CD4-positive, alpha-beta T cell (primary cell): ENCODE measurements at places on chromosomes 4 and X. TPM values are rescaled to one million over a fixed set of nuclear protein-coding genes. Genes with fewer than 3 reads are reported as not detected.

The GAB3 gene
- 3.4 TPM for total RNA-seq

The F11 gene
- total RNA-seq, result not detected

The DLG3 gene
- 9.0 TPM for total RNA-seq

The MECP2 gene
- total RNA-seq, result 133 TPM

The EFHC2 gene
- total RNA-seq, result 2.7 TPM

The RPS6KA6 gene
- total RNA-seq, result not detected

The MFAP3L gene
- total RNA-seq, result 1.3 TPM

The UGT2B17 gene
- total RNA-seq, result not detected

The SMR3B gene
- total RNA-seq, result not detected

The HPGDS gene
- total RNA-seq, result not detected

The TEX11 gene
- total RNA-seq, result not detected

The SLC38A5 gene
- total RNA-seq, result 8.3 TPM

The TMPRSS11D gene
- total RNA-seq, result not detected

- no peak for DNase-seq
Measured at GRCh38 chr4:129369361-129370010, 273.5 kb downstream of the C4orf33 start.

DNA sequence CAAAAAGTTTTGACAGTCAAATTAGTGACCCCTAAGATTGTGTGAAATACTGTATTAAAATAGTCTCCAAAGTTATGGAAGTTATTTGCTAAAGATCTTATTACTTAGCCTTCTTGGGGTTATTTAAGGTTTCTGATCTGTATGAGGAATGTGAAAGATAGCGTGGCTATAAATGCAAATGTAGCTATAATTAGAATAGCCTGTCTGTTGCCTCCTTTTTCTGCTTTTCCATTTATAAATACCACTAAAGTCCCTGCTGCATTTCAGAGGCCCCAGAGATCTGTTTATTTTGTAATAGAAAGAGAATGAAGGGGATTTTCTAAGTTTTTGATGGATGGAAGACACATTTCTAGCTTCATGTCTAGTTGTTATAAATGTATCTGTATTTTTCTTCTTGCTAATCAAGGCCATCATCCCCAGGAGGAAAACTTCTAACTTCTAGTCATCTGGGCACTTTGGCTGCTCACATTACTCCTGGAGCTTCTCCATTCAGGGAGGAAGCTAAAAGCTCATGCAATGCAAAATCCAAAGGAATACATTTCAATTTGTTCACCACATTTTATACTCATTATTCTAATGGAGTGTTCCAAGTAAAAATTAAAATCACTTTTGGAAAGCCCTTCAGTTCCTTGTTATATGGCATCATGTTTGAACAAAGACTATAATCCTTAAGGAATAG is 73.9 kb downstream of the INTS12 start:
- no peak for DNase-seq

GRCh38 chrX:11375614-11376119 is 82.5 kb downstream of the AMELX start:
- no peak for DNase-seq

DNA sequence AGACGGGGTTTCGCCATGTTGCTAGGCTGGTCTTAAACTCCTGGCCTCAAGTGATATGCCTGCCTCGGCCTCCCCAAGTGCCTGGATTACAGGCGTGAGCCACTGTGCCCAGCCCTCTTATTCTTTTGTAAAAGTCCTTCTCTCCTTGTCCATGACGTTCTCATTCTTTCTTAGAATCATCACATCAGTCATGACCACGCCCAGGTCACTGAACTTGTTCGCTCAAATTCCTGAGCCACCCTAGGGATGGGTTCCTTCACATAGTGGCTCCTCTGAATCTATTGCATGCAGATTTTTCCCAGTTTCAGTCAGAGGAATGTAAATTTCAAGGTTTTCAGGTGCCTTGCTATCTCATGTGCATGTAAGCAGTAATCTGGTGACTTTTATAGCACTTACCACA is 15.7 kb downstream of the JADE1 start:
- DNase-seq, result no peak

- no peak for DNase-seq
Measured at GRCh38 chr4:40046311-40046980, 10.2 kb upstream of the N4BP2 start.

GRCh38 chrX:56978172-56978571 is 17.2 kb downstream of the SPIN3 start:
- peak; percentile 25 for DNase-seq

- no peak for DNase-seq
Measured at GRCh38 chr4:153472122-153473037, 6.2 kb downstream of the TMEM131L start.

DNA sequence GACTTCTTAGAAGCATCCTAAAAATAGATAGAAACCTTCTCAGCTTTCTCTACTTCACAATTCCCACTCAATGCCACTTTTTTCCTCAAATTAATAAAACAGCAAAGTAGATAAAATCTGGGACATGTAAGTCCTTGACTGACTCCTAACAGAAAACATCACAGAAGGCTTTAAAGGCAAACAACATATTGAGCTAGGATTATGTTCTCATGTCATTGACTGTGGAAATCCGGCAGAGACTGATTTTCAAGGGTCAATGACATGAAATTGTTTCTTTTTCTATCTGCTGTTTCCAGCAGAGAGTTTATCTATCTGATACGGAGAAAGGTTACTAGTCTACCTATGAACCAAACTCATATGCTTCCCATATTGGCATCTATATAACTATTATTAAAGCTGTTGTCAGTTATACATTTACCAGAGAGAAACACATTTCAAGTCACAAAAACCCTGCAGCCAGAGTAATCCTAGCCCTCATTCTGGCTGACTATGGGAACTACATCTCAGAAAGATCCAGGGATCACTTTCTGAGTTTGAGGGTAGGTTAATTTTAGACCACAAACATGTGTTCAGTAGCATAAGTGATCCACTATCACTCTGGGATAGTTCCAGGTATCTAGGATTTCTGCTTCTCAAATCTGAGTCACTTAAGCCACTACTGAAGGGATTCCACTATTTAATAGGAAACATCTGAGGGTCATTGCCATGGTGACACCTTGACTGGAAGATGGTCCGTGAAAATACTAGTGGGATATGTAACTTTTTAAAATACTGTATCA is 147.6 kb downstream of the PPP3CA start:
- no peak for DNase-seq

- no peak for DNase-seq
Measured at GRCh38 chr4:156946516-156947424, 24.8 kb downstream of the PDGFC start.

GRCh38 chr4:173211222-173211621 is 42.6 kb downstream of the GALNT7 start:
- no peak for DNase-seq

GRCh38 chrX:30577362-30577991 is at the start of gene TASL:
Gene TASL (minus strand): TSS chrX:30577766. CDS start chrX:30560355, 17,411 bp downstream.
- no peak for DNase-seq

DNA sequence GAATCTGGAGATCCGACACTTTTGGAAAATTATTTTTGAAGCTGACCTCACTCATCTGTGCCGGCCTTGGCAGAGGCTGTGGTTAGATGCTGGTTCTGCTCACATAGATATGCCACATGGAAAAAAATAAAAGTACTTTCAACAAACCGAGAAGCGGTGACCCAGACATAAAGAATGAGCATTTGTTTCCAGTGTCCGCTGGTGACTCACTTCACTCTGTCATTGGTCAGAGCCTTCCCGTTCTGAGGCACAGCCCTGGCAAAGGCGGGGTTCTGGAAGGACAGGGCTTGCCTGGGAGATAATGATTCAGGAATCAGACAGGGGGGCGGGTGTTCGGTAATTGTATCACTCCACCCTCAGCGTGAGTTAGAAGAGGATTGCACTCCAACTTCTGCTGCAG is 172.4 kb upstream of the MXRA5 start:
- DNase-seq, result no peak

DNA sequence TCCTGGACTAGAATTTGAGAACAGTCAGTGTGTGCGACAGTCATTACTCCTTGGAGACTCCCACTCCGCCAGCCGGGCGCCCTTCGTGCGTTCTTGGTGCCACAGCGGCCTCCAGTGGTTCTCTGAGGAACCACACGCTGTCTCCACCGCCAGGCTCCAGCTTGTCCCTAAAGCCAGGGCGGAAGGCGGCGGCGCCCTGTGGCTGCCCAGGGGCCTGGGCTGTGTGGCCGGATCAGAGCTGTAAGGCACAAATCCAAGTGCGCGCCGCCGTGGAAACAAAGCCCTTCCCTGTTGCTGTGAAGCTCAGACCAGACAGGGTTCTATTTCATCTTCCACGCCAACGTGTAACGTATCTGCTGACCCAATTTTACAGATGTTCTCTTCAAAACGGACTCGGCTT is 34.2 kb downstream of the IDS start:
- DNase-seq, result peak; percentile 45

DNA sequence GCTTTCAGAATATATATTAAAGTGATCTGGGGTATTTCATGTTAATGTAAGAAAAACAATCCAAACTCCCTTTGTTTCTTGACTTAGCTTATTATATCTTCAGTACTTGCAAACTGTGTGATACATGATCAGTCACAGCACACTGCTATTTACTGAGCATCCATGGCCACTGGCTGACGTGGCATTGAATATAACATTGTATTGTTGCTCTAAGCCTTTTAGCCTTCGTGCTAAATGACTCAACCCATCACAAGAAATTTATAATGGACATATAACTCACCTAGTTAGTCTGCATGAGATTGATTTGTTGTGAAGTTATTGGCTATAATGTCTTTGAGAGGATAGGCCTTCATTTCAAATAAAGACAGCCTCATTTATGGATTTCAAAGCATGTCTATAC is 642.6 kb downstream of the IL1RAPL1 start:
- DNase-seq, result no peak

DNA sequence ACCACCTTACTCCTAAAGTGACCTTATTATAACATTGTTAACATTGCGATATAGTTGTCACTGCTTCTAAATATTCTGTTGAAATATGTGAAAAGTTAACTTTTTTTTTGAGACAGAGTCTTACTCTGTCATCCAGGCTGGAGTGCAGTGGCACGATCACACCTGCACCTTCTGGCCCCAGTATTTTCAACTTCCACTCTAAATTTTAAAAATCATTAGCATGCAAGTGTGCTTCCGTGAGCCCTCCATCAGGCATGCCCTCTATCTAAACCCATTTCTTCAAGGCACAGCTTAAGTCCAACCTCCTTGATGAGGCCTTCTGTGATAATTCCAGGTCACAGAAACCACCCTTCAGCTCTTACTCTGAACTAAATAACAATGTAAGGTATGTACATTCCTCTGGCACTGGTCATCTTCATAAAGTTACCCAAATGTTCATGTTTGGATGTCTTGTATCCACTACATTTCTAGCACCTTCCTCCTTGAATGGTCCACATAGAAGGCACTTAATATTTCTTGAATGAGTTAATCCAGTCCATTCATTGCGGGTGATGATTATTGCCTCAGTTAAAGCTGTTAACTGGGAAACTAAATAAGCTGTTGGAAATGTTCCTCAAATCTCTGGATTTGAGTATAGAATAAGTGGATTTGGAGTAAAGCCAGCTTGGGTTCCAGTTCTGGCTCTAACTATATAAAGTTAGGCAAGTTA is 38.6 kb upstream of the TMEM131L start:
- DNase-seq, result no peak

- no peak for DNase-seq
Measured at GRCh38 chrX:134733591-134733990, 75.3 kb upstream of the PLAC1 start.

DNA sequence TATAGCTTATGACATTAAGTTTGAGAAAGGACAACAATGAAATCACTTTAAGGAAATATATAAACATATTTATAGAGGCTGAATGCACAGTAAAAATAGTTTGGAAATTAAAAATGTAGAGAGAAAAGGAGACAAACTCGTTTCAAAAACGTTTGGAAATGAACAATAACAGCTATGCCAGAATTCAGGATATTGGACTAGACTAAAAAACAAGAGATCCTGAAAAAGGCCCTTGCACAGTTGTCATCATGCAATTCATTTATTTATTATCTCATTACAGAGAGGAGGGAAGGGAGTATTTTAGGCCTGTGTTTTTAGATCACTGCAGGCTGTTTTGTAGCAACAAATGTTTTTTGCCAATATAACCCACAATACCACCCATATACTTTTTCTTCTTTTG is 527.2 kb downstream of the ADGRL3 start:
- DNase-seq, result no peak

DNA sequence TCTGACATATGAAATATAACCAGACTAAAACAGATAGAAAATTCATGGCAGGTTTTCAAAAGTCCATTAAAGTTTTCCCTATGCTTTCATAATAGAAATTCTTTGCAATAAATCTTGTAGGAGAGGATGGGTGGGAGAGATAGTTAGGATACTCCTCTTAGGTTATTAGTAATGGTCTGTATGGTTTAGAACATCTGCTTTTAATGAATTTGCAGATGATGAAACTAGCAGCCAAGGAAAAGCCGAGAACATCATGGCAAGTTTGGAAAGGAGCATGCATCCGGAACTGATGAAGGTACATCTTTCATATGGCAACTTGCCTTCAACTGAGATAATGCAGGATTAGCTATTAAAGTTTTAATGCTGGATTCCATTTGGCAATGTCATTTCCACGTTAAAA is 70.7 kb downstream of the DOCK11 start:
- DNase-seq, result no peak

DNA sequence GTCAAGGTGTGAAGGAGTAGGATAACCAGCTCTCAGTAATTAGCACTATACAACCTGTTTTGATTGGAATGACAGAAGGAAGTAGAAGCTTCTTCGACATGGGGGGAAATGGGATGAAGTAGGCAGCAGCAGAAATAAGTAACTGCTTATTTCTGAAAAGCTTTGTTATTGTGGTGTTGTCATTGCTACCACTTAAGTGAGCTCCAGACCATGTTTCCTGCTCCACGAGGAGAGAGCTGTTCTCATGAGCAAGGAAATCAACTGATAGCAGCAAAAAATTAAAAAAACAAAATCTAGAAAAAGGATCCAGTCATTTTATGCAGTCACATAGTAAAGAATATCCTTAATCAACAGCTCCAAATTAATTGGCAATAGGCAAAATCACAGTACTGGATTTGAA is 106.1 kb upstream of the TLL1 start:
- no peak for DNase-seq

DNA sequence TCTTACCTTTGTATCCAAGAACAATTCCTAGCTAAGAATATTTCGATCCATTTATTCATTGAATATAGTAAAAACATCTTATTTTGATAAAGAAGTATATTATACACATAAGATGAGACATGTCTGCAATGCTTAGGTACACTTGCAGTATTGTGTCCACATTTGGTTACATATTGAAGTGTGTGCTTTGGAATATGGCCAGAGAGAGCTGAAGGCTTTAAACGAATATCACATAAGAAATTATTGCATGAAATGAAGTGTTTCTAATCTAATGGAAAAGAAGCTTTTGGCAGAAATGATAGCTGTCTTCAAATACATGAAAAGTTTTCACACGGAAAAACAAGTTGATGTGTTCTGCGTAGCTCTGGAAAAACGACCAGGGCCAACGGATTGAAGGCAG is 516.1 kb upstream of the ZFP42 start:
- DNase-seq, result no peak

DNA sequence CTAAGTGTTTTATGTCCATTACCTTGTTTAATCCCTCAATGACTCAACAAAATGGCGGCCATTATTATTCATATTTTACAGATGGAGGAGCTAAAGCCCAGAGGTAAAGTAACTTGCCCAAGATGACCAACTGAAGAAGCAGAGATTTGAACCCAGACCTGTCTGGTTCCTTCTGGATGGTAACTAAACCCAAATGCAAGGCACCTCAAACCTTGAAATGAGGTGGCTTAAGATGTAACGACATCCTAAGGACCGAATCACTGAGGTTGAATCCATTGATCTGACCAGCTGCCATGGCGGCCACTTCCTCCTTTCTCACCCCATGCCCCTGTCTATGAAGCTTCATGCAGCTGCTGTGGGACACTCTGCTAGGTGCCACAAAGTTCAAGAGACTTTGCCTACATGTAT is 932 bp downstream of the TLR10 start:
- DNase-seq, result no peak

- DNase-seq, result no peak
Measured at GRCh38 chr4:65661471-65661870, 8.8 kb downstream of the EPHA5 start.
